Activated gamma-delta T cell treated with Interleukin-2 at 50 U/mL for 16 hours (primary cell): ENCODE measurements at places on chromosomes 7 and 10.
A peak's percentile ranks its signal among the peaks of the same experiment; 100 is the strongest.

GRCh38 chr10:16792675-16793074 lies 24.5 kb downstream of the RSU1 start:
- DNase-seq, result no peak

DNA sequence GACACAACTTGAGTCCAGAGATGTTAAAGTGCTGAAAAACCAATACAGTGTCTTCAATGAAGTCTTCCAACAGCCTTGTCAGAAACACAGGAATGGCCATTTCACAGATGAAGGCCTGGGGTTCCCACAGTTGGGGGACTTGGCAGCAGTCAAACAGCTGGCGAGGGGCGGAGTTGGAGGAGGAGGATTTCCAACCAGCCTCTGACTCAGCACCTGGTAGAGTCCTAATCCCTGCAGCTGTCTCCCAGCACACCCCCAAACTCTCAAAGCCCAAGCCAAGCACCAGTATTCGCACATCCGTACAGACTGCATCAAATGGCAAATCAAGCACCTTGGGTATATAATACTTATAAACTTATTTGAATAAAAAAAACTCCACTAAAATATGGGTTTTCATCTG lies 28.0 kb downstream of the CTBP2 start:
- DNase-seq, result no peak

GRCh38 chr7:2461268-2462026 lies 14.8 kb downstream of the GRIFIN start:
- no peak for DNase-seq

GRCh38 chr7:50304911-50305582 lies 531 bp downstream of the IKZF1 start:
- DNase-seq, result peak; percentile 68

DNA sequence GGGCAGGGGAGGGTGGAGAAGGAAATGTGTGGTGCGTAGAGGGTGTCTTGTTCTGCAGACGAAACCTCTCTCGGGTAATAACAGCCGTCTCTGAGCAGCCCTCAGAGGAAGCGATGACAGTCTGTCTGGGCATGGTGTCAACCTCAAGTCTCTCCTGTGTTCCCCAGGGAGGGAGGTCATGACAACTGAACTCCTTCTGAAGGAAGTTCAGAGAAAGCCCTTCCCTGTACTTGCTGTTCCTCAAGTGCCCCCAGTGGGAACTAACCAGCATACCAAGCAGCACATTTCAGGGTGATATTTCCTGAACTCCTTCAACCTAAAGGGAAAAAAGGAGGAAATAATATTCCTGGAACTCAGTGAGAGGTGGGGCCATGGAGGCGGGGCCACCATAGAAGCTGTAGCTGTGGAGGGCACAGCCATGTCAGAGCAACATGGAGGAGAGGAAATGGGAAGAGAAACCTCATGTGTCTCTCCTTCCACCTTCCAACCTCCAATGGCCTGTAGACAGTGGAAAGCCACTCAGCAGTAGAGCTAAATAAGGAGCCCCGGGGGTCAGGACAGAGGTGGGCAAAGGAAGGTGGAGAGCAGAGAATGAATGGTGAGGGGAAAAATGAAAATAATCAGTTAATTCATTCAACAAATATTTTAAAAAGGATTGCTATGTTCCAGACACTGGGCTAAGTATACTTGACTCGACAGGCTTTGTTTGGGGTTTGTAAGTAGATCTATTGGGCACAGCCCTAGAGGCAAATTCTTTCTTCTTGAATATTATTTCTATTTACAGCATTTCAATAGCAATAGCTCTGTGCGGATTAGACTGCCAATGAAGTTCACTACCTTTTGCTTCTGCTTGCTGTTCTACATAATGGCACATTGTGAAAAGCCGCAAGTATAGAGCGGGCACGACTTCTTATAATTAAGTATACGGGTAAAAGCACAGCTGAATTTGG lies 61.0 kb upstream of the AOAH start:
- DNase-seq, result peak; percentile 72

DNA sequence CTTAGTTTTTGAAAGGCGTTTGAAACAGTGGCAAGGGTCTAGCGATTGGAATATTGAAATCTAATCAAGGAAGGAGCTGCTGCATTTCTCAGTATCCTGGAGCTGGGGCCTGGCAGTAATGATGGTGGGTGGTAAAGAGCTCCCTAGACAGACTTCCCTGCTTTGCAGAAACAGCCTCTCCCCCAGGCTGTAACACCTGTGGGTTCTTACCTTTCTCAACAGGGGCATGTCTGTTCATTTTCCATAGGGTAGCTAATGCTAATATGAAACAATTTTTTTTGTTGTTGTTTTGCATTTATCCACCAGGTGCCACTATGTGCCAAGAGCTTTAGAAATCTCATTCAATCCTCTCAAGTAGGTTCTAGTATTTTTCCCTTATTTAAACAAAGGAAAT lies 345.5 kb downstream of the REEP3 start:
- DNase-seq, result no peak

DNA sequence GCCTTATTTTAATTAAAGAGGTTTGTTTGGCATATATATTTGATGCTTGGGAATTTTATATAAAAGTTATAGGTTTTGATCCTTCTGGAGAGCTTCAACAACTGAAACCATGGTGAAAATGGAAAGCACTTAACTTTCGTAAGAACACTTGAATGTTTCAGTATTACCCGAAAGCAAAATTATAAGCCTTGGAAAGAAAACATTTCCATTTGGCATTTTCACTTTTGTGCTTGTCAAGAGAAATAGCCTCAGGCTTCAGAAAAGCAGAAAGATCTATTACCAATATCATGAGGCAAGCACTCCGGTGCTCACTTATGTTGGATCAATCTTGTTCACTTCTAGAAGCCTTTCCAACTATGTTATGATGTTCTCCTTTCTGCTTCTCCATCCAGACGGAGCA lies 256.0 kb downstream of the TRIL start:
- DNase-seq, result no peak

DNA sequence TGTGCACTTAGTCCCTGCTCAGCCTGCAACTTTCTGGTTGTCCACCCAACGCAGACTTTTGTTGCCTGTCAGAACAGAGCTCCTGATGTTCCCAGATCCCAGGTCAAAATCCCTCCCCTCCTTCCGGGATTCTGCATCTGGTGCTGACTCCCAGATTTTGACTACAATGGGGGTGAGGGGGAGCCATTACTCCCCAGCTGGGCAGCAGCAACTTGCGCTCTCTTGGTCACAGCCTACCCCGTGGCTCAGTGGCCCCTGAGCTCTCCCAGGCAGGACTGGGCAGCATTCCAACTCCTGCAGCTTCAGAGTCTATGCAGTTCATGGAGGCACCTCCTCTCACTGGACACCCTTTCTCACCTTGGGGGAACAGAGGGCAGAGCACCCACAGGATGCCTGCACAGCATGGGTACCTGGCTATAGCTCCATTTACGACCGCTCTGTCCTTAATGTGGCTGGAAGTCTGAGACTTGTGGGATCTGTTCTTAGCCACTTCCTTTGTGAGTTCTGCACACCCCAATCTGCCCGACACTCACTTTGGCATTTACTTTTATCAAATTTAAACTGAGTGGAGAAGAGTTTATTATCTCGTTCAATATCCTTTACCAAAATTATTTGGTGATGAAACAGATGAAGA lies 545.5 kb upstream of the MGMT start:
- DNase-seq, result no peak

GRCh38 chr10:118243907-118244306 lies 98.2 kb downstream of the FAM204A start:
- DNase-seq, result no peak

- DNase-seq, result no peak
Observed at GRCh38 chr7:84780158-84781124, 406.4 kb downstream of the SEMA3D start.

- no peak for DNase-seq
Observed at GRCh38 chr10:3740157-3740871, 44.7 kb downstream of the KLF6 start.

GRCh38 chr7:80563561-80564327 lies 51.9 kb upstream of the GNAT3 start:
- DNase-seq, result no peak

GRCh38 chr7:124843336-124843735 lies 77.7 kb upstream of the GPR37 start:
- no peak for DNase-seq

- no peak for DNase-seq
Observed at GRCh38 chr7:47509571-47509970, 72.3 kb downstream of the TNS3 start.

- DNase-seq, result no peak
Observed at GRCh38 chr7:17962652-17963051, 22.4 kb upstream of the SNX13 start.

- no peak for DNase-seq
Observed at GRCh38 chr10:4646547-4646946, 179.5 kb upstream of the AKR1E2 start.

GRCh38 chr10:5502571-5503476 lies 3.5 kb upstream of the CALML5 start:
- no peak for DNase-seq

DNA sequence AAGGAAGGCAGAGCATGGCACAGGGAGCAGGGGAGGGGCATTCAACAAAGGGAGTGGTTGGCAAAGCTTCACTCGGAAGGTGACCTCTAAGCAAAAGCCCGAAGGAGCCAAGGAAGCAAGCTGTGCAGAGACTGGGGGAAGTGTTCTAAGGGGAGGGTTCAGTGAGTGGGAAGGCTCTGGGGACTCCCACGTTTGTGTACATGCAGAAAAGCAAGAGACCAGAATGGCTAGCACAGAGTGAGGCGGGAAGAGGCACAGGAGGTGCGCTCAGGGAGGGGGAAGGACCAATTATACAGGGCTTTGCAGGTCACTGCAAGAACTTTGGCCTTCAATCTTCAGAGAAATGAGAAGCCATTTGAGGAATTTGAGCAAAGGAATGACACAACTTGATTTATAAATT lies 7.4 kb downstream of the ARHGAP21 start:
- no peak for DNase-seq

DNA sequence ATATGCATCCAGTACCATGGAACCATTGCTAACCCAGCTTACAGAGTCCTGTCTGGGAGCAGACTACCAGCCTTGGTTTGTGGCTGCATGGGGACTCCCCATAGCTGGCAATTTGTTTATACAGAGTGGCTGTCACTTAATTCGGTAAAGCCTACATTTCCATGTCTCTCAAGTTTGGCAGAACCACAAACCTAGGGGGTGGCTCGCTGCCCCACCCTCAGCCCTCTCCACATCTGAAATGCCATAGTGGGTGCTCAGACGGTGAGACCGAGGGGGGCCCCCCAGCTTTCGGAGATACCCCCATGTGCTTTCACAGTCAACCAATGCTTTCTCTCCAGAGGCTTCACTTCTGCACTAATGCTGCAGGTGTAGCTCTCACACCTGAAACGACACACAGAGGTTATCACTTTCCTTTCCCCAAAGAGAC lies 75.5 kb upstream of the KAT6B start:
- no peak for DNase-seq

- DNase-seq, result no peak
Observed at GRCh38 chr10:129605986-129606518, 139.0 kb downstream of the MGMT start.

DNA sequence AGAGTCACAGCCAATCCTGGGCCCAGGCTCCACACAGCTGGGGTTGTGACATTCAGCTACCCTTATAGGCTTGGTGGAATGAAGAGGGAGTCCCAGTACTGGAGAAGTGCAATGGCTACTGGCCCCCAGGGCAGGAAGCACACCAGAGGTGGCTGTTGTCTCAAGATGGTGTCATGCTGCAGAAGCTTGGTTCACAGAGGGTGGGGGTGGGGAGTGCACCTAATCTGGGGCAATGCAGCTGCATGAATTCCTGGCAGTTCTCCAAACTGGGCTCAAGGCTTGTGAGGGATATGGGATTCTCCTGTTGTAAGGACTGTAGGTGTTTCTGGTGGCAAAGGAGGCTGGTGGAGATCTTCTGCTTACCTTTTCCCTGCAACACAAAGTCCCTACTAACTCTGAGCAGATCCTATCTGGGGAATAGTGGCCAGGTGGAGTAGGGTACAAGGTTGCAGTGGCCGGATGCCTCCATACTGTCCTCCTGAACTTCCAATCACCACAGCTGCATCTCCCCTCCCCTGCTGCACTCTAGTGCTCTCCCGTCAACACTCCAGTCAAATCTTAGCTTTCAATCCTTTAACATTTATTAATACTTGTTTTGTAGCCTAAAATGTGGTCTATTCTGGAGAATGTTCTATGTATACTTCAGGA lies 27.4 kb upstream of the PLA2G12B start:
- DNase-seq, result no peak

- no peak for DNase-seq
Observed at GRCh38 chr7:53491051-53491450, 455.6 kb downstream of the POM121L12 start.

DNA sequence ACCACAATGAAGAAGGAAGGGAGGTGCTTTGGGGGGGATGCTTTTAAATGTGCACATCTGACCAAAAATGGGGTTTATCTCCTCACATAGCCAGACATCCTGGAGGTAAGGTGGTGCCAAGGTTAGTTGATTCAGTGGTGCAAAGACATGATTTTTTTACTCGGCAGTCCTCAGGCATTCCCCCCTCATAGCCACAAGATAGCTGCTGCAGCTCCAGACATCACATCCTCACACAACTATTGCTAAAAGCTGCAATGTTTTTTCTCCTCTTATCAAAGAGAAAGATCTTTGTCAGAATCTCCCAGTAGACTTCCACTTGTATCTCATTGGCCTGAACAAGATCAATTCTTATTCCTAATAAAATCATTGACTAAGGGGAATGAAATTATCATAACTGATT lies 141.3 kb upstream of the ZNF438 start:
- DNase-seq, result no peak

- no peak for DNase-seq
Observed at GRCh38 chr10:132845780-132846595, 60.0 kb upstream of the NKX6-2 start.

GRCh38 chr10:91335147-91335546 lies 75.0 kb upstream of the HECTD2 start:
- DNase-seq, result no peak

GRCh38 chr10:102246261-102246660 lies 929 bp downstream of the GBF1 start:
- no peak for DNase-seq

GRCh38 chr10:47421057-47421952 lies 37.2 kb upstream of the ZNF488 start:
- DNase-seq, result no peak

- DNase-seq, result no peak
Observed at GRCh38 chr10:27912231-27912630, 86.6 kb downstream of the ODAD2 start.

GRCh38 chr7:22499044-22499443 lies 944 bp downstream of the STEAP1B start:
- DNase-seq, result no peak

DNA sequence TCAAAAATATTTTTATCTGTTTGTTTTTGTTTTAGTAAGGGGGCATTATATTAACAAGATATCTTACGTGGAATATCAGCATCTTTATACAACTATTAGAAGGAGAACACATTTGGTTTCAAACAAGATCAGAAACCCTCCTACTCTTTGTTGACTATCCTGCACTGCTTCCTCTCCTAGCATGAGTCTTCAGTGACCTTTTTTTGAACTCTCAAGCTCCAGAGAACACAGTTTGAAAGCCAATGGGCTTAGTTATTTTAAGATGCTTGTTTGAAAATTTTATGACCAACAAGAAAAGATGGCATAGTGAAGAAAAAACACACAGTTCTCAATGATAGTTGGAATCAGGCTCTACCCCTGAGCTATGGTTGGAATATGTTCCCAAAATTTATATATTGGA lies 37.2 kb upstream of the RTKN2 start:
- no peak for DNase-seq
